ENCODE measurements at places on chromosomes 2 and 18.

DNA sequence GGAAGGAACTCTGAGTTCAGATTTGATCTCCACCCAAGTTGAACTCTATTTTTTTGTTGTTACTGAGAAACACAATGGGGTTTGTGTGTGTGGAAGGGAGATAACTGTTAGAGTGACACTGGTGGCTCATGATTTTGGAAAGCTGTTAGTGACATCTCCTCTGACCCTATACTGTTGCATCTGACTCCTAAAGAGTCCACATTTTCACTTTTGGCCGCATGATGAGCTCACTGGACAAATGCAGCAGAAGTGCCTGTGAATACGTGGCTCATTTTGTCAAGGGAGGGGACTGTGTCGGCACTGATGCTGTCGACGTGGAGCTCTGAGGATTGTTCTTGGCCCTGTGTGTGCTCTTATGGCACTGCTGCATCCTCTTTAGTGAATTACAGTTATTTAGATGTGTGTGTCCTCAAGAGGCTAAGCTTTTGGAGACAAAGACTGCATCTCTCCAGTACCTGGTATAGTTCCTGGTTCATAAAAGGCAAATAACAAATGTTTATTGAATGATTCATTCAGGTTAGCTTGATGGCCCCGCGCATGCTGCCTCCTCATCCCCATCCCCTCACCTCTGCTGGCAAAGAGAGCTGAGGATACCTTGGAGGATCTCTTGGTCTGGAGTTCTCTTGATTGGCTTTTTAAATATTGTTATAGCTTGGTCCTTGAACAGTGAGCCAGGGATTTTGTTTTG is 135.4 kb downstream of the PHLPP1 start:
- no peak for DNase-seq

DNA sequence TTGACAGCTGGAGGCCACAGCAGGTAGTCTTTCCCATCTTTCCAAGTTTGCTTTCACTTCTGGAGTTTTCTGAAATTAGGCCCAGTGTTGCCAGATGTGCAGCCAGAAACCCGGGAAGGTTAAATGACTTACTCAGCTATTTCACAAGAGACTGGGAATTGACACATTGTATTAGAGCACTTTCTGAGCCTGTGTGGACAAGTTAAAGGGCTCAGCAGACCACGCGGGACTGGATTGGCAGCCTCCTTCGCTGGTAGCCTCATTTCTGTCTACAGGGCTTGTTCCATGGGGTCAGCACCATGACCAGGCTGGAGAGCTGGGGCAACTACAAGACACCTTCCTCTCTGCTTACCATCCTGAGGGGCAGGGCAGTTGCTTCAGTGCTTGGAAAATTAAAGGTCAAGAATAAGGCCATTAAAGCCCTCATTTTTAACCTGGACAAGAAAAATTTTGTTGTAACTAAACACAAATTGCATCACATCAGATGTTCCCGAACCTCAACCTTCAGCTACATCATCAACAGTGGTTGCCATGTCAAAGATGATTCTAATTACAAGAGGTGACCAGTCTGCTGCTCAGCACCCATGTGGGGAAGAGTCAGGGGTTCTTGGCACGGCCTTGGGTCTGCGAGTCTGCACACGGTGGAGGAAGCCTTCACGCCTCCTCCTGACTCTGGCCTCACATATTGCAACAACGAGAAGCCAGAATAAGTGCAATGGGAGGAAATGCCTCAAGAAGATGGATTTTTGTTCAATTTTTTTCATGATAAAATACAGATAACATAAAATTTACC is 279.5 kb upstream of the RAB6C start:
- DNase-seq, result no peak

GRCh38 chr2:134200036-134200618 is 53.7 kb upstream of the MGAT5 start:
- DNase-seq, result no peak

GRCh38 chr2:63667132-63667700 is 78.5 kb downstream of the MDH1 start:
- no peak for DNase-seq

DNA sequence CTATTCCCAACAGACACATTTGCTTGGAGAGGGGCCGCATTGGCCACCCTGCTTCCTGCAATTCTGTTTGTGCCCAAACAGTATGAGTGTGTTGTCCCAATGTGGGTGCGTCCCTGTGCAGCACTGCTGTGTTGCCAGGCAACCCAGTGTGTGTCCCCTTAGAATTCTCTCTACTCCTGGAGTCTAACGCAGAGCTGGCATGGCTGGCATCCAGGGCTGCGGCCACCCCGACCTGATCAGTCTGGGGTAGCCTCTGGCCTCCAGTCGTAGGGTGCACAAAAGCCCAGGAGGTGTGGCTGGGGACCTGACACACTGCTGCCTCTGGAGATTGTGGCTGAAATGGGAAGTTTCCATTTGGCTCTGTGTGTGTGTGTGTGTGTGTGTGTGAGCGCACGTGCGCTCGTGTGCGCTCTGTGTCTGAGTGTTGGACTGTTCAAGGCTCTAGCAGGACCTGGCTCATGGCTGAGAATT is 48.0 kb downstream of the TEX44 start:
- DNase-seq, result no peak

Data from stimulated activated naive B cell treated with anti-CD40 and anti-IgM and Interleukin-4, amounts not matched to agents 10 μg/mL and 1 μg/mL and 100 μg/mL, for 72 hours (primary cell).